NCI-H1105 (cell line): ENCODE measurements at places on chromosomes 2 and 18.

DNA sequence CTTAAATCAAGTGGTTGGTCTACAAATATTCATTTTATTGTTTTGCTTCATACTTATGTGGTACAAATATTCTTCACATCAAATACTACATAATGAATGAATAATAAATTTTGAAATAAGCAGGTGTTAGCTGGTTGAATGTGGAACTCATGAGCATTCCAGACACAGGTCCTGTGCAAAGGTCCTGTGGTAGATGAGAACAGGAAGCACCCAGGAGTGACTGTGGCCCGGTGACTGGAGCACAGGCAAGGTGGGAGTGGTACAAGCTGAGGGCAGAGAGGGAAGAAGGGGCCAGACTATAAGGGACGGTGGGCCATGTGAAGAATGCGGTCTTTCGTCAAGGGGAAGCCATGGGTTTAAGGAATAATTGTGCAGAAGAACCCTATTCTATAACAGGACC lies 26.2 kb upstream of the LOXHD1 start:
- no peak for DNase-seq

DNA sequence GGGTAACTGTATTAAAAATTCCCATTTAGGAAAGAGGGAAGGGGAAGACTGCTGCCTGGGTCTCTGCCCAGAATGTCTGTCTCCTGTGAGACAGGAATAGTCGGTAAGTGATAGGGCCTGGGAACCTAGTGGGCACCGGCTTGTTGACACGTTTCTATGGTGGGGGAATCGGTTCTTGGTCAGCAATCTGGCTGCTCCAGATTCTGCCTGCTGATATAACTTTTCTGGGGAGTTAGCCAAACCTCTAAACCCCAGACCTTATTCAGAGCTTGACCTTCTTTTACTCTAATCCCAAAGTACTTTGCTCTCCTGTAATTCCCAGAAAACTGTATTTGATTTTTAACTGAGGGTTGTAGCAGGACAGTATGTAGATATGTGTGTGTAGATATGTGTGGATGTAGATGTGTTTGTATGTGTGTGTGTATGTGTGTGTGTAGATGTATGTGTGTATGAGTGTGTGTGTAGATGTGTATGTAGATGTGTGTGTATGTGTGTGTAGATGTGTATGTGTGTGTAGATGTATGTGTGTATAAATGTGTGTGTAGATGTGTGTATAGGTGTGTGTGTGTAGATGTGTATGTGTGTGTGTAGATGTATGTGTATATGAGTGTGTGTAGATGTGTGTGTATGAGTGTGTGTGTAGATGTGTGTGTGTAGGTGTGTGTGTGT lies 61.8 kb upstream of the TXNDC2 start:
- DNase-seq = no peak

- no peak for DNase-seq
These were observed 8.3 kb downstream of the GYPC start for GRCh38 chr2:126664234-126664633.

DNA sequence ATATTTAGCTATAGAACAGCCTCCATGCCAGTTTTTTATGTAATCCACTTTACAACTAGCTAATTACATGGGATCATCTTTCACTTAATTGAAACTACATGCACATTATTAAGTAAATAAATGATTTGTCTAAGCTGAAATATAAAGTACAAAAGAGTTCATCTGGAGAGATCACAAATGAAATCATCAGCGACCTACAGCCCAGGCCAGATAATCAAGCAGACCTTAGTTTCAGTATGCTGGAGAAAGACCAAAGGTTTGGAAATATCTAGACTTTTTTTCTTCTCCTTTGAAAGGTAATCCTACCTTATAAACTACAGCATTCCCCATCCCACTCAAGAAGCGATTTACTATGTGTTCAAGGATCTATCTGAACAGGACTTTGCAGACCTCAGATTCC lies 26.5 kb downstream of the FIGN start:
- peak; percentile 33 for DNase-seq

DNA sequence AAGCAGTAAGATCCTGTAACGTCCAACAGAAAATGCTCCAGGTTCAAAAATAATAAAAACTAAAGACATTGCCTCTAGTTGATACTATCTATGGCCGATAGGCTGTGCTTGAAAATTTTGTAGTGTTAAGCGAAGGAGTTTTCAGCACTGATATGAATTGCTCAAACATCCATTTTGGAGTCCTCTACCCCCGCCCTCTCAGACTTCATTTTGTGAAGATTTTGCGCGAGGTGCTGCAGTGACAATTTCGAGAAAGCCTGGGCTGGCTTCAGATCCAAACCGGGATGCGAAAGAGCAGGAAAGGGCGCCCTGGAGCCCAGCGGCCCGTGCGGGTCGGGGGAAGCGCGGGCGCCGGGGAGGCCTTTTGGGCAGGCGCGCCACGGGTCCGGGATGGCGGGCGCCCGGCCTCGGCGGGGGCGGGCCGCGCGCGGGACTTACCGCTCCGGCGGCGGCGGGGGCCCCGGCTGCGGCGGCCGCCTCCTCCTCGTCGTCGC lies 1.8 kb downstream of the SP3 start:
- peak; percentile 71 for DNase-seq

DNA sequence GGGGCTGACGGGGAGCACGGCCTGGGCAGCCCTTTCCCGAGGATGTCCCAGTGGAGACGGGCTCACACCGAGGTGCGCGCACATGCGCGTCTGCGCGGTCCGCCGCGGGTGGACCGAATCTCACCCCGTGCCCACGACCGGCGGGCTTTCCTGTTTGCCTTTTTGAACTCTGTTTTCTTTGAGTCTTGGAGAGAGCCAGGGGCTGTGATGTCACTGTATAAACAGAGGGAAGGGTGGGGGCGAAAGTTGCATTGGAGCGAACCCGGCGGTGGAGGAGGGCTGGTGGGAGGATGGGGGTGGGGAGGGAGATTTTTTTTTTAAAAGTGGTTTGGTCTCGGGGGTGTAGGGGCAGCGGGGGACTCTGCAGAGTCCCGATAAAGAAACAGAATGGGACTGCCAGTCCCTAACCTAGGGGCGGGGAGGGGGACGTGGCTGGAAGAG lies 141.2 kb upstream of the CTAGE1 start:
- DNase-seq = no peak

- DNase-seq = no peak
These were observed 47.7 kb downstream of the FN1 start for GRCh38 chr2:215388002-215388728.

DNA sequence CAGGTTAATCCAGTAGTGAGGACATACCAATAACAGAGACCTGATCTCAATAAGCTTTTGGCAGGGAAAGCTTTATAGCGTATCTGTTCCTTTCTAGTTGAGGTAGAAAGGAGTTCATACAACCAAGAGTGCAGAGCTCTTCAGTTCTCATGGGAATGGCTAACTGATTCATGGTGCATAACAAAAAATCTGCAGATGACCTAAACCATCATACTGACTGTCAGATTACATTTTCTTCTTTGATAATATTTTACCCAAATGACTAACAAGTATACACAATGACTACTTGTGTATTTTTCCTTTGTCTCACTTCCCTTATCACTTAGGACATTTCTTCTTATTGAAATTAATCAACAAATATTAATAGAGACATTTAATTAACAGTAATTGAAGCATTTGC lies 140.0 kb upstream of the SERTAD2 start:
- DNase-seq = no peak

DNA sequence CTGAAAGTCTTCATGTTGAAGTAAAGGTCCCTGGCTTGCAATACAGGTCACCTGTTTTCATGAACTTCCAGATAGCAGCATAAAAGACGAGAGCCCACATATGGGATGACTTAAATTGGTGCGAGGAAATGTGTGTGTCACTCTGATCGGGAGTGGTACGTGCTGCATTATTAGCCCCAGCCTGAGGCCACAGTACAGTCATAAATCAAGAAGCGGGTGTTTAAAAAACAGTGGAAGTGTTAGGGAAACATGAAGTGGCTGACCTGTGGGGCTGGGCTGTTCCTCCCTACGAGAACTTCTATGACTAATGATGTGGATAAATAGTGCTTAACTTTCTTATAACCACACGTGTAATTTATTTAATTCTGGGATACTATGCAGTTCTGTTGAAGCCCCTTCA lies 24.4 kb downstream of the RDH14 start:
- DNase-seq = no peak

GRCh38 chr18:73458186-73458964 lies 590.6 kb upstream of the NETO1 start:
- no peak for DNase-seq

DNA sequence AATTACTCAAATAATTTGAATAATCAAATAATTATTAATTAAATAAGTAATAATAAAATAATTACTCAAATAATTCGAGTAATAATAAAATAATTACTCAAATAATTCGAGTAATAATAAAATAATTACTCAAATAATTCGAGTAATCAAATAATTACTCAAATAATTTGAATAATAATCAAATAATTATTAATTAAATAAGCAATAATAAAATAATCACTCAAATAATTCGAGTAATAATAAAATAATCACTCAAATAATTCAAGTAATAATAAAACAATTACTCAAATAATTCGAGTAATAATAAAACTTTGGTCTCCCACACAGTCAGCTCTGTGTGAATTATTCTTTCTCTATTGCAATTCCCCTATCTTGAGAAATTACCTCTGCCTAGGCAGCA lies 30.0 kb upstream of the LINC00305 start:
- no peak for DNase-seq

DNA sequence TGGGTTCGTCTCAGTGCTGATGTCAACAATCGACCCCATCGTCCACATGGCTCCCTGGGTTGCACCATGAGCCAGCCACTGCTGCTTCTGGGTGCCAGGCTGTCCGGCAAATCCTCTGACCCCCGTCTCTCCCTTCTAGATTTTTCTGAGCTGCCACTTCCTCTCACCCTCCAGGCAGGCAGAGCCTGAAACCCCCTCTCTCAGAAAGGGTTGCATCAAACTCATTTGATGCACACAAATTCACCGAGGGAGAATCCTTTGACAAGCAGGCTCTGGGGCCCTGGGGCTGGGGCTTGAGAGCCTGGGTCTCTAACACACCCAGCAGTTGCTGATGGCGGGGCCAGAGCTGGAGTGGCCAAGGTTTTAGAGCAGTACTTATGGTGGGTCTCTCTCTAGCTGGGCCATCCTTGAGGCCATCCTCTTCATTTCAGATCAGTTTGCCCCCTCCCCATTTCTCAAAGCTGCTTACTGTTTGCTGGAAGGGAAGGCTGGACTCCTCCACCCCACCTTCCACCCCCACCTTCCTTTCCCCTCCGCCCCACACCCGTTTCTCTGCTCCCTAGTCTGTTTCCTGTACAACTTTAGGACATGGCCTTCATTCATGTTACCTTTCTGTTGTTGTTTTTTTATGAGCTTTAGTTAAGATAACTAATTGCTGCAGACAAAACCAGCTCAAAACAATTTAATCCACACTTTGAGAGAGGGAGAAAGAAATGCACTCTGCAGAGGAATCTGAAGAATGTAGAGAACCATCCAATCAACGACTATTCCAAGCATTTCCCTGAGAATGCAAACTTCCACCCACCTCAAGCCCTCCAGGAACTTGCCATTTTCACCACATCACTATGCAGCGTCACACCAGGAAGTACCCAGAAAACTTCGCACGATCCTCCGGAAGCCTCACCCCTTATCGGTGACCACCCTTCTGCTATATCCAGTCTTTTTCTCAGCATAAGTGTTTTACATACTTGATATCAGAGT lies 69.5 kb downstream of the ARL4C start:
- DNase-seq = no peak

DNA sequence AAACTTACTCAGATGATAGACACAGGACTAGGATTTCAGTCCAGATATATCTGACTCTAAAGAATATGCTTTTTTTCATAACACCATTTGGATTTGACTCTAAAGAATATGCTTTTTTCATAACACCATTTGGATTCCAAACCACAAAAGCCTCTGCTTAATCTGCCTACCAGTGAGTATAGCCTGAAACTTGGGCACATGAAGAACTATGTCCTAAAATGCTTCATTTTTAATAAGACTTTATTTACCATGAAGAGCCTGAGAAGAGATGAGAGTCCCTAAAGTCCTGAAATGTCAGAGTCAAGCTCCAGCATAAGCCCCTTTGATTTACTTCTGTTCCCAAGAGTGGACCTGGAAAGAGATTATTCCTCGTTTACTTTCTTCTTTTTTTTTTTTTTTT lies 54.5 kb upstream of the STPG4 start:
- no peak for DNase-seq

DNA sequence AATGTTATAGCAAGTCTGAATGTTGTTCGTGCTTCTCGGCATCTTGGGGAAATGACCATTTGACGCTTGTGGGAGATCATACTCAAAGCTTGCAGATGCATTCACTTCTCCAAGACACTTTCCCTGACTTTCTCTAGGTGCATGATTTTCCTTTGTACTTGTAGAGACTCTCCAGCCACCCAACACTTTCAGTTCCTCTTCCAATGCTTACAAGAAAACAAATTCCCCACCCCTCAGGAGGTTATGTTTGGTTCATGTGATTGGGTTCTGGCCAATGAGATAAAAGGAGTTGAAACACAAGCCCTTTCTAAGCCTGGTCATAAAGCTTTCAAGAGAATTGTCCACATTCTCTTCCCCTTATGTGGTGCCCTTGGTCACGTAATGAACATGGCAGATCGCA lies 156.3 kb downstream of the EPHA4 start:
- DNase-seq = no peak

DNA sequence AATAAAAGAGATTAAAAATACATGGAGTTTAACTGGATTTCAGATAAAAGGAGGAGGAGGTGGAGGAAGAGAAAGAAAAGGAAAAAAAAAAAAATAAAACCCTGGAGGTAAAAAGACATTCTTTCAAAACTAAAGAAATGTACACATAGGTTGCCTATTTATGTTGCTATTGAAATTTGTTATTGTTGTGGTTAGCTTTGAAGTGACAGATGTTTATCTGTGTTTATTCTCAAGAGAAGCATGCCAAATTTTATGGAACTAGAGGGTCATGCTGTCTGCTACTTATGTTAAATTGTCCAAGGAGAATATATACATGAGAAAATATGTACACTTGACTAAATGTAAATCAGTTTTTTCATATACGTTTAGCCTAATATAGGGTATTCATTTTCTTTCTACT lies 653.2 kb downstream of the DCDC2C start:
- no peak for DNase-seq
